ENCODE measurements at places on chromosomes 5 and 9.

DNA sequence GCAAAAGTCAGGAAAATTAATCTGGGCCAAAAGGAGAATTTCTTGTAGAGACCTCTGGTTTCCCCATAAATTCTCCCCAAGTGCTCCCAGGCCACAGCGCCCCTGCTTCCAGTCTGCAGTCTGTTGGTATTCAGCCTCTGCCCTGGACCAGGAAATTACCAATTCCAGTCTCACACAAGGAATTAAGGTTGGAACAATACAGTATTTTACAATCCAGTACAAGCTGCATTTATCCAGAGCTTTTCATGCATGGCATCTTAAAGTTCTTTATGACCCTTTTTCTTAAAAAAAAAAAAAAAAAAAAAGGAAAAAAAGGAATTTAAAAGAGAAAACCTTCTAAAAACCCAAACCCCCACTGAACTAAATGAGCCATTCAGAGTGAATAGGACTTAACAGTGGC, 139.6 kb upstream of the RANBP3L start:
- no peak for DNase-seq

DNA sequence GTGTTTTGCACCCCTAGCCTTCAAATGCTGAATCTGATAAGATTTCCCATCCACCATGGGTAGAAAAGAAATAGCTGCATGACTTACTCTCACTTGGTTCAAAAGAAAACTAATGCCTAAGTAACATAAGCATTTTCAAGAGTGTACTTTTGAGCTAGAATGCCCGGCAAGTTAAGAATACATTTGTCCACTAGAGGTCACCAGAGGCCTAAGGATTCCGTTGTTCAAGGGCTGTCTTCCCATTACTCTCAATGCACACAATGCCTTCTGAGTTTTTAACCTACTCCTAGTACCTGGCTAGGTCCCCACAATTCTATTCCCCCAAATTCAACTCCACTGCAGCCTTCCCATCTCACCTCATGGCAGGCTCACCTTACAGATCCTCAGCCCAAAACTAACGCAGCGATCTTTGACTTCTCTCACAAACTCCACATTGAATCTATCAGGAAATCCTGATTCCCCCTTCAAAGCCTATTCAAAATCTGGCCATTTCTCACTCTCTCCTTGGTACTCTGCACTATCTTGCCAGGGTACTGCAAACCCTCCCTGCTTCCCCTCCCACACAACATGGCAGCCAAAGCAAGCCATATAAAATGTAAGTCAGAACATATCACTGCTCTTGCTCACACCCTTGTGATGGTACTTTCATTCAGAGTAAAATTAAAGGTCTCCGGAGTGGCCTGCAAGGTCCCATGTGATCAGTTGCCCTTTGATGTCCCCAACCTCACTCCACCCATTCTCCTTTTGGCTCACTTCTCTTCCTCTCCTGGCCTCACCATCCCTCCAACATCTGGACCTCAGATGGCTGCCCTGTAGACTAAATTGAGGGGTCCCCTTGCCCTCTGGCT, 13.4 kb downstream of the OXCT1 start:
- peak; percentile 46 for DNase-seq

GRCh38 chr9:98529841-98530240, 178.9 kb downstream of the GABBR2 start:
- no peak for DNase-seq

DNA sequence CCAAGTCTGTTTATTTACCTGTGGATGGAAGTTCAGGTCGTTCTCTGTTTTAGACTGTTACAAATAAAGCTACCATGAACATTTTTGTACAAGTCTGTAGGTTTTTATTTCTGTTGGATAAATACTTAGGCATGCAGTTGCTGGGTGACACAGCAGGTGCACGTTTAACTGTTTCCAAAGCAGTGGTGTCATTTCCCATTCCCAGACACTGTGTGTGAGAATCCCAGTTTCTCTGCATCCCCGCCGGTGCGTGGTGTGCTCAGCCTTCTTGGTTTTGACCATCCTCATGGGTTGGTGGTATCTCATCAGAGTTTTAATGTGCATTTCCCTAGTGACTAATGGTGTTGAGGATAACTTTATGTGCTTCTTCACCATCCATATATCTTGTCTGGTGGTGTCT, 27.2 kb downstream of the AHRR start:
- DNase-seq: no peak

DNA sequence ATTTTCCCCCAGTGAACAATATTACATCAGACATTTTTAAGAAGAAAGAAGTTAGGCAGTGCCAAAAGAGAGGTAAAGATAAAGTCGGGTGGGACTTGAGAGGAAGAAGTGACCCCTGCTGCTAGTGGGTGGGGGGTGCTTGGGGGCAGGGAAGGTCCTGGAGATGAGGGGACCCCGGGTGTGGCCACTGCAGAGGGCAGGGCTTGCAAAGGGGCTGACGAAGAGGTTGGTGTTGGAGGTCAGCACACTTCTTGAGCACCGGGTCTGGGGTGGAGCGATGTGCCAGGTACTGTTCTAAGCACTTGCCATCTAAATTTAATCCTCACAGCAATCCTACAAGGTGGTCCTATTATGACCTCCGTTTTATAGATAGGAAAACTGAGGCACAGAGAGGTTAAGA, 62.0 kb downstream of the AMBP start:
- no peak for DNase-seq

DNA sequence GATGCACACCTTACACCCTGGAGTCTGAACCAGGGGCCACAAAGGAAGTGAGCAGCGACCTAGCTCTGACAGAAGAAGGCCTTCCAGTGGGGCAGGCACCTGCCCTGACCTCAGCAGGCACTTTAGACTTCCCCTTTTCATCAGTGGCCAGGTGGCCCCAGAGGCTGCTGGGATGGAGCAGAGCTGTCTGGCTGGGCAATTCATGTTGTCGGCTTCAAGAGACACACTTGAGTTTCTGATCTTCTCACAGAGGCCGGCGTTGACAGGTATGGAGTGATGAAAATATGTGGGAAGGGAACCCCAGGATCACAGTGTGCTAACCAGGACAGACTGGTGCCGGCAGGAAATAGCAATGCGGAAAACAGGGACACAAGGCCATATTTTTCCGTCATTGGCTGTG, 375.5 kb downstream of the CTNND2 start:
- DNase-seq: no peak

DNA sequence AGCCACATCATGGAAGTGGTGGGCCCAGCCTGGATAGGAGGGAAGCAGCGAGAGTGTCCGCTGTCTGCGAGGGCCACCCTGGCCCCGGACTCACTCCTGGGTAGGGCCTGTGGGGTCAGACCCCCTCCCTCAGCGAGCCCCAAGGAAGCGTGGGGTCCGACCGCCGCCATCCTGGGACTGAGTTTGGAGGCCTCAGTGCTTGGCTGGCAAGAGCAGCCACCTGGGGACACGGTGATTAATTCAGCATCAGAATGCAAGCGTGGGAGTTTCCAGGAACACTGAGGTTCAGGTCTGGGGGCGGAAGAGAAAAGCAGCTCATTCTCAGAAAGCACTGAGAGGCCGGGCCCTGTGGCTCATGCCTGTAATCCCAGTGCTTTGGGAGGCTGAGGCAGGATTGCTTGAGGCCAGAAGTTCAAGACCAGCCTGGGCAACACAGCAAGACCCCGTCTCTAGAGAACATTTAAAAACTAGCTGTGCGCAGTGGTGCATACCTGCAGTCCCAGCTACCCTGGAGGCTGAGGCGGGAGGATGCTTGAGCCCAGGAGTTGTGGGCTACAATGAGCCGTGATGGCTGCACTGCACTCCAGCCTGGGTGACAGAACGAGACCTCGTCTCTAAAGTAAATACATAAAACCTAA, 18.3 kb upstream of the CAMSAP1 start:
- DNase-seq: peak; percentile 39

GRCh38 chr9:69455311-69455710, 130.3 kb downstream of the ENTREP1 start:
- DNase-seq: no peak

All from activated gamma-delta T cell treated with anti-CD3 and anti-CD28 coated beads, Interleukin-2, amount 50 U/mL, for 16 hours (primary cell).